ENCODE measurements at places on chromosomes 12 and 14.

- no peak for DNase-seq
Observed at GRCh38 chr12:14850929-14851663, 7.8 kb upstream of the ART4 start.

GRCh38 chr12:92886131-92886530, 43.0 kb downstream of the EEA1 start:
- DNase-seq, result no peak

DNA sequence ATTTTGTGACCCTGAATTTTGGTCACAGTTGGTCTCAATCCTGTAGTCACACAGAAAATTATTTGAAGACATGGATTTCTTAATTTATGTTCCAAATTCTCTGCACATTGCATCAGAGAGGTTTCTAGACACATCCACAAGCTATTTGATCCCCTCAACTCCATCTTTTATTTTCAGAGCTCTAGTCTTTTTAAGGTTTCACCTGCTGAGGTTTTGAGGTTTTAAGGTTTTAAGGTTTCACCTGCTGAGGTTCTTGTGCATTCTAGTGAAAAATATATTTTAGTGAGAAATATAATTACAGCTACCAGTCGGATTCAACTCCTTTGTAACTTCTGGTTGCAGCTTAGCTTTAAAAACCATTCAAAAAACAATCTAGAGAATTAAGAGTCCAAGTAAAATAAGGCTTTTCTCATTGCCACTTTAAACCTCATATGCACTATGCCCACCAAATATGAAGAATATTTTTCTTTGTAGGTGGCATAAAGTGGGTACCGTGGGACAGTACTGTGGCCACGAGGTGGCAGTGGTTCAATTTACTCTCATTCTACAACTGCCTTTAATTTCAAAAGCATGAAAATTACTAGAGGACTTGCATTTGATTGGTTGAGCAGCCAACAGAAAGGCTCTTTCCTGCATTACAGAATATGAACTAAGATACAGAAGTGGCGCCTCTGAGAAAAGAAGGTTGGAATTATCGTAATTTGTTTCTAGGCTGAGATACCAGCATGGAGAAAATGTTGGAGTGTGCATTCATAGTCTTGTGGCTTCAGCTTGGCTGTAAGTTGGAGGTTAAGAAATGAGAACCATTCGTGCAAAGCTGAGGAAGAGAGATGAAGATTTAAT, 366.5 kb upstream of the OR4E1 start:
- no peak for DNase-seq

- DNase-seq, result no peak
Observed at GRCh38 chr14:87916103-87916885, 76.7 kb downstream of the GALC start.

DNA sequence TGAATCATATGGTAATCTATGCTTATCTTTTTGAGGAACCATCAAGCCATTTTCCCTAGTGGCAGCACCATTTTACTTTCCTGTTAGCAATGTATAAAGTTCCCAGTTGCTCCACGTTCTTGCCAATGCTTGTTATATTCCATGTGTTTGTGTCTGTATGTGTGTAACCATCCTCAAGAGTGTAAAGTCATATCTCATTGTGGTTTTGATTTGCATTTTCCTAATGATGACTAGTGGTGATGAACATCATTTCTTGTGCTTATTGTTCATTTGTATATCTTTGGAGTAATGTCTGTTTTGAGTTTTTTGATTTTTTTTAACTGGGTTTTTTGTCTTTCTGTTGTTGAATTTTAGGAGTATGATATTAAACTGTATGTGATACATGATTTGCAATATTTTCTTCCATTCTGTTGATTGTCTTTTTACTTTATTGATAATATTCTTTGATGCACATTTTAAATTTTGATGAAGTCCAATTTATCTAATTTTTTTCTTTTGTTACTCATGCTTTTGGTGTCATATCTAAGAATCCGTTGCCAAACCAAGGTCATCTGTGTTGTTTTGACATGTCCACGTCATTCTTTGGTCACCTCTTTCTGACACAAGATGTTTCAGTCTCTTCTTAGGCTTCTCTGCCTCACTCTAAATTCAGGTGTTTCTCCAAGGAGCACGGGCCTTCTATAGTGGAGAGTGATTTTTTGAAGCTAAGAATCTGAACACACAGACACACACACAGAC, 36.1 kb downstream of the PPHLN1 start:
- no peak for DNase-seq

DNA sequence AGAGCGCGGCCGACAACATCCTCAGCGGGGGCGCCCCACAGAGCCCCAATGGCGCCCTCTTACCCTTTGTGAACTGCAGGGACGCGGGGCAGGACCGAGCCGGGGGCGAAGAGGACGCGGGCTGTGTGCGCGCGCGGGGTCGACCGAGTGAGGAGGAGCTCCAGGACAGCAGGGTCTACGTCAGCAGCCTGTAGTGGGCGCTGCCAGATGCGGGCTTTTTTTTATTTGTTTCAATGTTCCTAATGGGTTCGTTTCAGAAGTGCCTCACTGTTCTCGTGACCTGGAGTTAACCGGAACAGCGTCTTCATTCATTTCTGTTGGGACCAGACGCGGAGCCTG, 103.8 kb upstream of the FKBP4 start:
- DNase-seq, result peak; percentile 7

DNA sequence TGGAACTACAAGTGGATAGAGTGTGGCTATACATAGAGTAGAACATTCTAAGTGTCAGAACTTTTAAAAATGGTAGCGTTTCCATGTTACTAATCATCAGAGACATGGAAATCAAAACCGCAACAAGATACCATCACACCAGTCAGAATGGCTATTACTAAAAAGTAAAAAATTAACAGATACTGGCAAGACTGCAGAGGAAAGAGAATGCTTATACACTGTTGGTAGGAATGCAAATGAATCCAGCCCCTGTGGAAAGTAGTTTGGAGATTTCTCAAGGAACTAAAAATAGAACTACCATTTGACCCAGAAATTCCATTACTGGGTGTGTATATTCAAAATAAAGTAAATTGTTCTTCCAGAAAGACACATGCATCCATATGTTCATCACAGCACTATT, 518.6 kb downstream of the NELL2 start:
- DNase-seq, result no peak

GRCh38 chr14:22432348-22432976, 156.6 kb downstream of the DAD1 start:
- peak; percentile 98 for DNase-seq

DNA sequence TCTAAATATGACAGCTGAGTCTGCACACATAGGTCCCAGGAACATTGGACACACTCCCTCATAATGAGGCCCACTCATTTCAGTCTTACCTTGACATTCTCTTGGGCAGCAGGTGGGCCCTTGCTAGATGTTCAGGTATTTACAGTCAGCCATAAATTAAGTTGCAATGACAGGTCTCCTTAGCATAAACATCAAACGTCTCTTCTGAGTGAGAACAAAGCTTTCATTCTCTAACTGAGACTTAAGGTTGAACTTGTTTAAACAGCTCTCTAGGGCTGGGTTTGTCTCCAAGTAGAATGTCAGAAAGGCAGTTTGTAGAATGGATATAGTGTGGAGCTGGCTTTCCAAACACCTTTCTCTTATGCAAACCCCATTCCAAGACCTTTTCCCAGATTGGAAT, 10.3 kb downstream of the ACVR1B start:
- DNase-seq, result no peak

- no peak for DNase-seq
Observed at GRCh38 chr12:34402228-34402898, 380.1 kb downstream of the ALG10 start.

- DNase-seq, result no peak
Observed at GRCh38 chr12:3123729-3124128, 46.5 kb downstream of the TSPAN9 start.

DNA sequence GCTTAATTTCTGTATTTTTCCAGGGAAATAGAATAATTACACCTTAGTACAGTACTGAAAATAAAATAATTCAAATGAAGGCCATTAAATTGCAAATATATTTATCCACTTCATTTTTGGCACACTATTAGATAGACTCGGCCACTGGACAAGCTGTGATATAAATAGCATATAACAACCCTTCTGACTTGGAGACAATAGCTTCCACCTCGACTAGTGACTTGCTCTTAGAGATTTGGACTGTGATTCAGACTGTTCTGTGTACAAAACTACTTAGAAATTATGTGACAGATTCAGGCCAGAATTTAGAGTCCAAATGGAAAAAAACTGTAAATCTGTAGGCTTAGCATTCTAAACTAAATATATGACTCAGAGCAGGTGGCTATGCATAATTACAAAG, 949.9 kb downstream of the LRFN5 start:
- peak; percentile 10 for DNase-seq

GRCh38 chr12:56682323-56682722, 5.8 kb downstream of the PTGES3 start:
- DNase-seq, result no peak

DNA sequence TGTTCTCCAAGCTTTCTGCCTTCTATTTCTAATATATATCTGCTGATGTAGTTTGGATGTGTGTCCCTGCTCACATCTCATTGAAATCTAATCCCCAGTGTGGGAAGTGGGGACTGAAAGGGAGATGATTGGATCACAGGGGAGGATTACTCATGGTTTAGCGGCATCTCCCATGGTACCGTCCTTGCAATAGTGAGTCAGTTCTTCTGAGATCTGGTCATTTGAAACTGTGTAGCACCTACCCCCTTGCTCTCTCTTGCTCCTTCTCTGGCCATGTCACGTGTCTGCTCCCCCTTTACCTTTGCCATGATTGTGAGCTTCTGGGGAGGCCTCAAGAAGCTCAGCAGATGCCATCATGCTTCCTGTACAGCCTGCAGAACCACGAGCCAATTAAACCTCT, 26.2 kb upstream of the ALX1 start:
- DNase-seq, result no peak

GRCh38 chr12:40216516-40217288, 8.1 kb upstream of the LRRK2 start:
- DNase-seq, result no peak

- no peak for DNase-seq
Observed at GRCh38 chr12:27751386-27752047, 28.5 kb upstream of the KLHL42 start.

DNA sequence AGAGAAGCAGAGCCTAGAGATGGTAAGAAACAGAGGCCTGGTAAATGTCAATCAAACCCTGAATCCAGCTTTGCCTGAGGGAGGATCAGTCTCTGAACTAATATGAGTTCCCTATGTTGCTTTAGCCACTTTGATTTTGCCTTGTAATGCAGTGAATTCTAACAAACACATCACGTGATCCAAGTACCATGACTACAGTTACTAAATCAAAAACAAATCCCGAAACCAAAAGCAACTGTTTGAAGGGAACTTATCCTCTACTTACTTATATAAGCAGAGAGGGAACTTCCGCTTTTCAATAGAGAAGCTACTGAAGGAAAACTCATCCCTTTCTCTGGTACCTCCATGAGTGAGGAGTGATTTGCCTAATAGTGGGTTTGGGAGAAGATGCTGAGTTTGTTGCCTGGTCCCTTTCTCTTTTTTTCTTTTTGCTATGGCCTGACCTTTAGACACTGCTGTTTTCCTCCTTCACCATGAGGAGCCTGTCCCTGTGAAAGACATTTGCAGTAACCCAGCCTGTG, 7.7 kb upstream of the PPTC7 start:
- no peak for DNase-seq

GRCh38 chr12:49219417-49220026, 30.6 kb upstream of the TUBA1A start:
- DNase-seq, result no peak

GRCh38 chr14:91038439-91038838, 22.0 kb downstream of the RPS6KA5 start:
- no peak for DNase-seq

DNA sequence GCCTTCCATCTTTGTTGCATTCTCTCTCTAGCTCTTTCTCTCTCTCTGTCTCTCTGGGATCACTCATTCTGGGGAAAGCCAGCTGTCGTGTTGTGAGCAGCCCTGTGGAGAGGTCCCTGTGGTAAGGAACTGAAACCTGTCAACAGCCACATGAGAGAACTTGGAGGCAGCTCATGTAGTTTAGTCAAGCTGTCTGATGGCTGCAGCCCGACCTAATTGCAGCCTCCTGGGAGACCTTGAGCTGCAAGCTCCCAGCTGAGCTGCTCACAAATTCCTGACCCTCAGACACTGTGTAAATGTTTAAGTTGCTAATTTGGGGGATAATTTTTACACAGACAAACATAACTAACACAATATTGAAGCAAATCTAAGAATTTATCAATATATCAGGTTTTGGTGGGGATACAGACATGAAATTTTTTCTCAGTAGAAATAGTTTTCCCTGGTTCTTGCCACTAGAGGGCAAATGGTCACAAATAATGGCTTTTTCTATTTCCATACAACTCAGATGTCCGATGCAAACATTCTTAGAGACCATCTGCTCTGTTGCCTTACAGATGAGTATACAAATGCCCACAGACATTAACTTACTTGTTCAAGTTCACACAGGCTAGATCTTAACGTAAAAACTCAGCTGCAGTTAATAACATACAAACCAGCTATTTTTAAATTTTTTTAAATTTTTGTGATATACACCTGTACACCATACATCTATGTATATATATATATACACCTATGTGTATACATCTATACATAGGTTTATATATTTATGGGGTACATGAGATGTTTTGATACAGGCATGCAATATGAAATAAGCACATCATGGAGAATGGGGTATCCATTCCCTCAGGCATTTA, 15.5 kb upstream of the KRR1 start:
- peak; percentile 69 for DNase-seq

DNA sequence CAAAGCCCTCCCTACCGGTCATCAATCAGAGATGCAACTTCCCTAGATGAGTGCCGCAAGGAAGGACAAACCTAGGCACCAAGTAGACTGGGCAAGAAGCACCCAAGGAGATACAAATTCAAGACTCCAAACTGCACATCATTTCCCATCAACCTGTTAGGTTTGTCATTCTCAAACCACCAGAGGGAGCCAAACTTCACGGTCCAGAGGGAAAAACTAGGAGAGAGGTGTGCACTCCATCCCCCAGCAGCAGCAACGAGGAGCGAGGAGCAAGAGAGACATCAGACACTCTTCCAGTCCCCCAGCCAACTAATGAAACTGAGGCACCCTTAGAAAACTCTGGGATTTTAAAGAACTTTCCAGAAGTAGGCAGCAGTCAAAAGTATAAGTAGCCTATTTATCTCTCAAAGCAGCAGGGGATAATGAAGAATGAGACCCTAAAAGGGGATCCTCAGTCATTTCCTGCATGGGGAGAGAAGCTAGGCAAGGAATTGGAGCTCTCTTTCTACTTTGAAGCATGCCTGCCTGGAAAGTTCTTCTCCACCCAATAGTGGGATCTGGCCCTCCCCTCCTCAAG, 37.0 kb upstream of the NT5DC3 start:
- DNase-seq, result peak; percentile 33

DNA sequence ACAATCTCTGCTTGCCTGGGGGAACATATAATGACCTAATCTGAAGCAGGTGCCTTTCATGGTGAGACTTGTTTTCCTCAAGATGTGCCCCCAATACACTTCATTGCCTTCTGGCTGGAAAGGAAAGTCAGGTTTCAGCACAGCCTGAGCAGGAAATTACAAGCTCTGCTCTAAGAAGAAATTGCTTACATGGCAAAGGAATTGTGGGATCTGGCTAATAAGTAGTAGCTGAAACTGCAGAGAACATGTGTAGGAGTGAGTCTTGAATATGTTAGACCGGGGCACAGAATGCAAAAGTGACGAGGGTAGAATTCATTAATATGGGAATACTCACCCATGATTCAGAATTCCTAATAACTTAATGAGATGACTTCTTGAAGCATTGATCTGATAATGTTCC, 6.3 kb upstream of the CFAP54 start:
- DNase-seq, result no peak

- DNase-seq, result peak; percentile 18
Observed at GRCh38 chr12:26701604-26702215, 131.3 kb downstream of the ITPR2 start.

GRCh38 chr14:25394356-25394755, 344.4 kb upstream of the STXBP6 start:
- DNase-seq, result no peak

GRCh38 chr12:10171973-10172728, at the start of gene OLR1:
Gene OLR1 (minus strand): TSS chr12:10172132. CDS start chr12:10172077, 55 bp downstream.
- no peak for DNase-seq
